CD4-positive, alpha-beta T cell treated with Interleukin-4 for 1 hour (primary cell): ENCODE measurements at places on chromosomes 2 and 18.

DNA sequence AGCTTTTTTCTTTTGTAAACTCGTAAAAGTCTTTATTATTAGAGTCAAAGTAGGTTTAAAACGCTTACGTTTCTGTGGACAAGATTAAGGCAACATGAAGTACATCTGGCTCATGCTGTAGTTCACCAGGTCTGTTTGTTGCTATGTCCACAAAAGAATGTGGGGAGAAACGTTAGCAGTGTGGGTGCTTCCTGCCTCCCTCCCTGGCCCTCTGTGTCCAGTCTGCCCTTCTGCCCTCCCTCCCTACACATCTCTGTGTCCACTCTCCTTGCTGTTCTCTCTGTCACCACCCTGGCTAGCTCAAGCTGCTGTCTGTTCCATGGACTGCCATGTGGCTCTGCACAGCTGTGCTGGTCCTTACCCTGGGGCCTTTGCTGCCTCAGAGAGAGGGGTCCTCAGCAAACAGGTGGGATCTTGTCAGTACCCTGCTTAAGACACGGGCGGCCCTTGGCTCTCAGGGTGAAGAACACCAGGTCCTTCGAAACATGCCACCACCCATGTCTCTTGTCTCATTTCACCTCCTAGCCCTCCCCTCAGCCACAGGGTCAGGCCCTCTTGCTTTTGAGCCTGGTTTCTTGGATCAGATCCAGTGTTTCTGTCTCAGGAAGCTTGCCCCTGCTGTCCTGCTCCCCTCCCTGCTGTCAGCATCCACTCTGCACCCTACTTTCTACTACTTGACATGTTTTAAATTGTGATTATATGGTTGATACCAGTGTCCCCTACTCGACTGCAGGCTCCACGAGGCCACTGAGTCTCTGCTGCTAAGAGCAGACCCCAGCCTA is 79.2 kb downstream of the LIMS1 start:
- DNase-seq, result no peak

DNA sequence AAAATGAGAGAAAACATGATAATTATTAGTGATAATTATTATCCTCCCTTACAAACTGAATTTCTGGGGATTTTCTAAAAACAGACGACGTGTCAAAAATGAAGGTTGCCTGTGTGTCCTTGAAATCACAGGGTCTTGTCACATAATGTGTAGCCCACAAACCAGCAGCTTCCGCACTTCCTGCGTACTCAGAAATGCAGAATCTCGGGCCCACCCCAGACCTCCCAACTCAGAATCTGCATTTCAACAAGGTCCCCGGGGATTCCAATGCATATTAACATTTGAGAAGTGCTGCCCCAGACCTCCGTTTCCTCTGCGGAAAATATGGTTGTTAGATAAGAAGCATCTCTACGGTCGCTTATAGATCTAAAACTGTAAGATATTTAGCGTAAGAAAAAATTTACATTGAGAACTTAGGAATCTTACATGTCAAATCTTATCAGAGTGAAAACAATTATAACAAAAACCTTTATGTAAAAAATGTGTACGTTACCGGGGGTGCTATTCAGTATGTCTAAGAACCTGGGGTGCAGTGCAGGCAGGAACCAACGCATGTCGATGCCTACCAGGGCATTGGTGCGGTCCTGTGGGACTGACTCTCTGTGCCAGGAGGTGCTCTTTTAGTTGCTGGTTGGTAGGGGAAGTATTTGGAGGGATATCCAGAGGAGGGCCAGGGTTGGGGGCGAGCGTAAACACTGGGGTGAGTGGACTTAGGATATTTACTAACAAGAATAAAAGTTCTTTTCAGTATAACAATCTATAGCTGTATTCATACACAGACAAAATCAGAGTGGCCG is 15.2 kb downstream of the CDKL4 start:
- DNase-seq, result no peak

GRCh38 chr2:183164650-183165015 is 40.4 kb downstream of the NUP35 start:
- DNase-seq, result no peak

DNA sequence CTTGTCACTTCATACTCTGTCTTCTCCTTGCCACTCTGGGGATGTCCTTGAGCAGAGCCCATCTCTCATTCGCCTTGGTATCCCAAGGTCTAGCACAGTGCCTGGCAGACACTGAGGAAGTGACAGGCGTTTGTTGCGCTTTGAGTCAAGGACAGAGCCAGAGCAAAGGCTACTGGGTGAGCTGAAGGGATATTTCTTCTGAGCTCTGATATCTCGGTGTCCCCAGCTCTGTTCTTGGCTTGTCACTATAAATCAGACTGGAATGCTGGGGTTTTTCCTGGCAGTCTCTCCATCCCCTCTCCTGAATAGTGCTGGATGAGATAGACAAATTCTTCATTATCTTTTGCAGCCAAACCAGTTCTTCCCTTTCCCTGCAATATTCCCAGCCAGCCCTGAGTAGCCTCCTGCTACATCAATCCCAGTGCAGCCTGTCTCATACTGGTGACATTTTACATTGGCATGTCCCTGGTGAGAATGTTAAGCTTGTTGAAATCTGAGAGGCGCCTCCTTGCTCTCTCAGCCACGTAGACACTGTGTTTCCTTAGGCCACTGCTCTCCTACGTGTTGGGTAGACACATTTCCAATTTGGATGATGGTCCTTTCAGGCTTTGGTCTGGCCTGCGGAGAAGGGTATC is 61.7 kb downstream of the CTIF start:
- DNase-seq, result no peak

- no peak for DNase-seq
Measured at GRCh38 chr2:102749938-102750337, 11.9 kb upstream of the TMEM182 start.

DNA sequence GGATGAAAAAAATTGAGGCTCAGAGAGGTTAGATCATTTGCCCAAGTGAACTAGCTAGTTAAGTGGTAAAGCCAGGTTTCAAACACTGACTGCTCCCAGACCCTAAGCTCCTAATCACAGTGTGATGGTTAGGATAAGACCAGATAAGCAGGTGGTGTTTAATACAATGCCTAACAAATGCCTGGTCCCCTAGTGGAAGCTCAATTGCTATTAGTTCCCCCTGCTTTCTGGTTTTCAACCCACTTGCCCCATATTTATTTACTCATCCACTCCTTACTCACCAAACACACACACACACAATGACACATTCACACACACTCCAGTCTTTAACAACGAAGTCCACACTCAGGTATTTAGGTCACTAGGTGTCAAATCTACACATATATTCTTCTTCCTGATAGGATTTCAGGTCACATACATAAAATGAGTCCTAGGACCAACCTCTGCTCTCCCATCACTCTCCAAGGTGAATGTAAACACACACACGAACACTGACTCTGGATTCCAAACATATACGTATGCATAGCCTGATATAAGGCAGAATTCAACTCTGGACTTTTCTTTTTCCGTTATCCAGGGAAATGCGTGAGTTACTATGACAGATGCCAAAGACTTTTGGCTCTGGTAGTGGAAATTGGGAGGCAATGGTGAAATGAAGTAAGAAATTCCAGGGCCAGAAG is 73.6 kb upstream of the TSPYL6 start:
- DNase-seq, result no peak

GRCh38 chr2:120765678-120766469 is 30.2 kb downstream of the GLI2 start:
- no peak for DNase-seq

DNA sequence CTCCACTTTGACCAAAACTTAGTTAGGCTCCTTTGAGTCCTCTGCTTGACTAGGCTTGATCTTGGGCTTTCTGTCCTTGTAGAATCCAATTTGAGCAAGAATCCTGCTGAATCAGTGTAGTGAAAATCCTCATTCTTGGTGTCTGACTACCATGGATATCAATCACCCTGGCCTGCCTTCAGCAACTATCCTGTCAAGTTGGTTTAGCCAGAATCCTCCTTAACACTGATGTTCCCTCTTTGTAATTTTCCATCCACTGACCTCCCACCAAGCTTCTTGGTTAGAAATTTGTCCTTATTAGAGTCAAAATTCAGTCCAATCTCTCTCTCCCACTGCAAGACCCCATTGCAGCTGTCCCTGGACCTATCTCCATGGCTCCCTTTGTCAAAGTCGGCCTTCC is 494 bp upstream of the RBM45 start:
- DNase-seq, result no peak
